ENCODE measurements at places on chromosomes 7 and 10. TPM values are rescaled to one million over a fixed set of nuclear protein-coding genes. Genes with fewer than 3 reads are reported as not detected.

- H3K4me1 ChIP-seq = peaks cover 35% of the 10 kb centered on the region
- peaks cover 11% of the 10 kb centered on the region for H3K36me3 ChIP-seq
- peak overlapping the region; percentile 64 for H3K4me3 ChIP-seq
- peak; percentile 64 for DNase-seq
Observed at GRCh38 chr10:43594944-43595589, 11.2 kb upstream of the ZNF485 start.

DNA sequence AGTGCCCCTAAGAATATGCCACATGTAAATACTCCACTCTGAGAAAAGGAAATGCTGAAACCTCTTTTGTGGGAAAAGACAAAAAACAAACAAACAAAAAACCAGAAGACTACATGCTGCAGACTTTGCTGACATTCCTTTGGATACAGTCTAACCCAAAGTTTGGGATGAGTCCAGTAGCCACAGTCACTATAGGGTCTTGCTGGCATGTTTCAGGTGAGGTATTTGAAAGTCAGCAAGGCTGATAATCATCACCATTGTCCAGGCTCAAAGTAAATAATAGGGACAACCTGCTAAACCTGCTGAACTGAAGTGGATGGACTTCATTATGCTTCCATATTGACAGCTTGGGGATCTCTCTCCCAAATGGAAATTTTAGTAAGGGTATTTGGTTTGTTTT, 1087.0 kb upstream of the LRRTM3 start:
- H3K27ac ChIP-seq = no peak overlapping the region
- no peaks in the 10 kb centered on the region for H3K4me1 ChIP-seq
- H3K27me3 ChIP-seq = no peaks in the 10 kb centered on the region
- no peaks in the 10 kb centered on the region for H3K36me3 ChIP-seq
- H3K4me3 ChIP-seq = no peak overlapping the region

Gene RBP4
- total RNA-seq = not detected

DNA sequence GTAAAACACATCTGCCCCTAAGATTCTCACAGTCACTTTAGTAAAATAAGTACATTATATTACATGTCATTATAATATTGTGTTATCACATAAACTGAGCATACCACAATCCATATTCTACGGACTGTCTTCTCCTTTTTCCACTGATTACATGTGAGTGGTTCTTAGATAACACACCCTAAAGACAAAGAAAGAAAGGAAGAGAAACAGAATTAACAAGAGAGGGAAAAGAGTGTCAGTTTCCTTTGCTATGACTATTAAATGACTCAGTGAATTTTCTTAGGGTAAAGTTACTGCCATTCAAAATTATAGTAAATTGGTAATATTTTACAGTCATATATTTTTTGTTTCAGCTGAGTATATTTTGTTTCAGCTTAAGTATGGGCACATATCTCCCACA, 268.3 kb downstream of the TWIST1 start:
- DNase-seq = no peak
- no peaks in the 10 kb centered on the region for H3K4me1 ChIP-seq
- H3K4me3 ChIP-seq = no peak overlapping the region
- H3K27me3 ChIP-seq = no peaks in the 10 kb centered on the region
- no peak overlapping the region for H3K27ac ChIP-seq

Gene EMX2
- total RNA-seq = not detected

Gene AASS
- 0.52 TPM for total RNA-seq

GRCh38 chr10:2650328-2650727, 417.0 kb upstream of the PFKP start:
- no peaks in the 10 kb centered on the region for H3K36me3 ChIP-seq
- no peaks in the 10 kb centered on the region for H3K4me1 ChIP-seq

Gene CRHR2
- not detected for total RNA-seq

Gene SH2D4B
- total RNA-seq = 0.13 TPM

DNA sequence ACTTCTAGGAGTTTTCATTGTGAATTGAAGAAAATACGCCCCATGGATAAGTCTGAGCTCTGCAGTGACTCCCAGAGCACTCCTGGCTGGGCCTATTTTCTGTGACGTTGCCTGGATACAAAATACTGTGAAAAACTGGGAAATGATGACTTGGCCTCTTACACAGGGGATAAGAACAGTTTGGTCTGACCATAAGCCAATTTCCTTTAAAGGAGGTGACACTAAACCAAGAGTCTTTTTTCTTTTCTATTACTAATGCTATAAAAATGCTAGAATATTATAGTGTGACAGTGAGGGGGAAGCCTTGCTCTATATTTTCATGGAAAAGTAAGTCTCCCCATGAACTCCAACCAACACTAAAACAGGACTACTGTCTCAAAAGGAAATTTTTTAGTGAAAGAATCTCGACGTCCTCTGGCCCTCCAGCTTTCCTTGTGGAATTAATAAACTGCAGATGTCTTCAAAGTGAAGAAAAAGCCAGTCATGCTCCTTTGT, 45.5 kb downstream of the MYOF start:
- H3K27me3 ChIP-seq = no peaks in the 10 kb centered on the region
- H3K4me3 ChIP-seq = no peak overlapping the region
- H3K4me1 ChIP-seq = no peaks in the 10 kb centered on the region
- DNase-seq = no peak

Gene SDK1
- total RNA-seq = 0.03 TPM
